Activated T-helper 1 cell treated with anti-CD3 and anti-CD28 coated beads, Interleukin-12 subunit alpha, Interleukin-12 subunit beta, Interleukin-2, Interleukin-4 antibody, amounts not matched to agents 30 ng/mL and 10 ng/mL and 1 ng/mL, durations not matched to agents 14 hours and 24 hours and 36 hours (primary cell): ENCODE measurements at places on chromosomes 11 and 22.

- no peak for DNase-seq
These were observed 241.3 kb upstream of the LARGE1 start for GRCh38 chr22:34161431-34162123.

- no peak for DNase-seq
These were observed 444.4 kb downstream of the DLG2 start for GRCh38 chr11:85182441-85183387.

DNA sequence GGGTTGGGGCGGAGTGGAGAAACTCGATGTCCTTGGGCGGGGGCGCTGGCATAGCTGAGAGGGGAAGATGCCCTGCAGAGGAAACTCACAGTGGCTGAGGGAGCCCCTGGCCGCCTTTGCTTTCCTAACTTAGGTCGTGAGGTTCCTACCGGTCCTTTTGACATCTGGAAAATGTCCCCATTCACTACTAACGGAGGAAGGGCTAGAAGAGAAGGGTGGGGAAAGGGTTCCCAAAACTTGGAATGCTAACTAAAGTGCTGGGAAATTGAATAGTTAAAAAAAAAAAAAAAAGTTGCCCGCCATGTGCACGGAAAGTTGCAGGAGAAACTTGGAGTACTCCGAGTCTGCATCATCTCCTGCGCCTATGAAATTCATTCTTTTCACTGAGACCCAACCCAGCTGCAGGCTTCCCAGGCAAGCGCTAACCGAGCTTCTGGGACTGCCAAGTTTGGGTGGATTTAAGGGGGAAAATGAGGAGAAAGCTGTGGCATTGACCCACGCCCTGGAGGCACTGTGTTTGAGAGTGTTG lies 796 bp downstream of the TIMP3 start:
- no peak for DNase-seq

DNA sequence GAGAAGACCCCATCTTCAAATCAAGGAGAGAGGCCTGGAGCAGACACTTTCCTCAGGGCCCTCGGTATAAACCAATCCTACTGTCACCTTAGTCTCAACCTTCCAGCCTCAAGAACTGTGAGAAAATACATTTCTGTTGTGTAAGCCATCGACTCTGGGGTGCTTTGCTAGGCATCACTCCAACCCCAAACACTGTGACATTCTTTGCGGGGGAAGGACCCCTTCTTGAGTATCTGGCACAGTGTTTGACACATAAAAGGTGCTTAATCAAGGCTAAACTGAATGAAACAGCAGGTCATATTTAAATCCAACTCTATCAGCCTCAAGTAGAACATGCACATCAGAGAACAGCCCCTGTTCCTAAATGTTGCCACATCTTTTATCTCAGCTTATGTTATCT lies 558.1 kb downstream of the INSC start:
- no peak for DNase-seq
